ENCODE measurements at places on chromosomes 1 and 21.

GRCh38 chr1:22745669-22746585 lies 35.3 kb downstream of the EPHB2 start:
- DNase-seq = no peak

DNA sequence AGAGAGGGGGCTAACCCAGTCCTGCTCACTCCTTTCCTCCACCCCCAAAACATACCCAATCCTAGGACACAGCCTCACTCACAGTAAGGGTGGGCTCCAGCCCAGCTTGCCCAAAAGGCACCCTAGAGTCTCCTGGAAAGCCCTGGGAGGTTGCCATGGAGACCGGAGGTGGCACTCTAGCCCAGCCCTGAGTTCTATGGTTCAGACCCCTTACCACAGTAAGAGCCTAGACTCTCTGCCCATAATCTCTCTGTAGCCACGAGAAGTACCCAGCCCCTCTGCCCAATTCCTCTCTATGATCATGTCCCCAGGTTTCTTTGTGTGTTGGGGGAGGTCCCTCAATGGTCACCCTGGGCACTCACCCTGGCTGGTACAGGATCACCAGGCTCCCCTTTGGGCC lies 14.4 kb downstream of the COL16A1 start:
- DNase-seq = no peak

- no peak for DNase-seq
These were observed 27.9 kb downstream of the OVAAL start for GRCh38 chr1:180586671-180587155.

GRCh38 chr1:205735218-205735617 lies 14.8 kb downstream of the NUCKS1 start:
- no peak for DNase-seq

- no peak for DNase-seq
These were observed 284.1 kb downstream of the HHIPL2 start for GRCh38 chr1:222263791-222264190.

GRCh38 chr1:183674339-183674738 lies 21.2 kb upstream of the APOBEC4 start:
- no peak for DNase-seq

GRCh38 chr1:109739738-109740614 lies 862 bp downstream of the GSTM3 start:
- no peak for DNase-seq

DNA sequence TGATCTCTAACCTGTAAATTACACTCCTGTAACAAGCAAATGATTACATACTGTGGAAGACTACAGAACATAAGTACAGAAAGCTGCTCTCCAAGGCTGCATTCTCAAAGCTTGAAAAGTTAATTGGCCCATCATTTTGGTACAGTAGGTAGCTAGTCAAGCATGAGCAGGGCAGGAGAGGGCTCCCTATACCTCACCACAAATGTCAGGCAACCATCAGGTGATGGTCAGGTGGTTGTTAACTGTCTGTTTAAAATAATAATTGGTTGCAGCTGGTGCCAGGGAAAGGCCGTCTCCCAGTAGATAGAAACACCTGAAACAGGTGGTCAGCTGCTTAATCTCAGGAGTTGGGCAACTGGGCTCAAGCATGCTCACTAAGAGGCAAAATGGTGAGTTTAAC lies 13.1 kb upstream of the SLC1A7 start:
- no peak for DNase-seq

GRCh38 chr1:82462366-82462765 lies 661.6 kb downstream of the ADGRL2 start:
- DNase-seq = no peak

- DNase-seq = no peak
These were observed 57.4 kb downstream of the SLC66A1 start for GRCh38 chr1:19369396-19370090.

GRCh38 chr1:18166341-18166740 lies 58.7 kb downstream of the IGSF21 start:
- no peak for DNase-seq

DNA sequence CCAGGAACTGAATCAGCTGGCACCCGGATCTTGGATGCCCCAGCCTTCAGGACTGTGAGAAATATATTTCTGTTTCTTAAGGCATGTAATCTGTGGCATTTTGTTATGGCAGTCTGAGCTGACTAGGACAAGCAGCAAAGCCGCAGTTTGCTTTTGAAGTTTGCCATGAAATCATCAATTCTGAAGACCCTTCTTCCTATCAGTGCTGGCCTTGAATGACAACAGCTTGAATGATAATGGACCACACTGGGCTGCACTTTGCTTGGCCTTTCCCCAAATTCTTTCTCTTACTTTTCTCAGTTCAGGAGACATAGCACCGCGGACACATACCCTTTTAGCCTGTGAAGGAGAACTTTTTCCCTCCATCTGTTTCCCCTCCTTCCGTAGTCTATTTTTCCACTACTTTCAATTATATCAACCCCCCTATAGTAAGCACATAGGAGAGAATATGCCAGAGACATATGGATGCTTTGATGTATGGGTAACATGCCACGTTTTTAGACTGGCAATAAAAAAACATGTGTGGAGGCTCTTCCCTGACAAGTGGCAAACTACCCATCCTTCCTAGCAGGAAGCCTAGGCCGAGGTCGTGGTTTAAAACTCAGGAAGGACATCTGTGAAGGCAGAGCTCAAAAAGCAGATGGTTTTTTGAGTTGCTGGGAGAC lies 42.9 kb downstream of the HLX start:
- no peak for DNase-seq

GRCh38 chr1:211698161-211699026 lies 23.0 kb upstream of the NEK2 start:
- peak; percentile 70 for DNase-seq

GRCh38 chr21:33829844-33830243 lies 85.8 kb downstream of the ATP5PO start:
- DNase-seq = no peak

- no peak for DNase-seq
These were observed 17.3 kb downstream of the KCTD3 start for GRCh38 chr1:215584389-215584788.

DNA sequence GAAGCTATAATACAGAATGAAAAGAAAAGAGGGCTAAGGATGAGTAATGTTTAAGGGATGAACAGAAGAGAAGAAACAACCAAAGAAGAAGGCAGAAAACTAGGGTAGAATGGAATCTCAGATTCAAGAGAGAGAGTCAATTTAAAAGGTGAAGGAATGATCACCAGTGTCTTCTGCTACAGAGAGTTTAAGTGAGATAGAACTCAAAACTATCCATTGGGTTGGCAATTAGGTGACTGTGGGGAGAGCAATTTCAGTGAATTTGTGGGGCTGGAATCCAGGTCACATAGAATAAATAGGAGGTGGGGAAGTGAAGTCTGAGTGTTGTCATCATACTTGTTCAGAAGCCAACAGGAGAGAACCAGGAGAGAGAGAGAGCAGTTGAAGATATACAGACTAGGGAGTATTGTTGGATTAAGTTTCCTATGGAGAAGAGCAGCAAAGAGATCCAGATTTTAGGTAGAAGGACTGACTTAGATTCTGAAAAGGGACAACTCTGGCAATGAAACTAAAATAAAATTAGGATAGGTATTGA lies 19.9 kb downstream of the MACF1 start:
- DNase-seq = no peak

Data from 8988T (cell line).